Upper lobe of right lung (tissue), 1 donor: ENCODE measurements at places on chromosomes 3 and 15.

DNA sequence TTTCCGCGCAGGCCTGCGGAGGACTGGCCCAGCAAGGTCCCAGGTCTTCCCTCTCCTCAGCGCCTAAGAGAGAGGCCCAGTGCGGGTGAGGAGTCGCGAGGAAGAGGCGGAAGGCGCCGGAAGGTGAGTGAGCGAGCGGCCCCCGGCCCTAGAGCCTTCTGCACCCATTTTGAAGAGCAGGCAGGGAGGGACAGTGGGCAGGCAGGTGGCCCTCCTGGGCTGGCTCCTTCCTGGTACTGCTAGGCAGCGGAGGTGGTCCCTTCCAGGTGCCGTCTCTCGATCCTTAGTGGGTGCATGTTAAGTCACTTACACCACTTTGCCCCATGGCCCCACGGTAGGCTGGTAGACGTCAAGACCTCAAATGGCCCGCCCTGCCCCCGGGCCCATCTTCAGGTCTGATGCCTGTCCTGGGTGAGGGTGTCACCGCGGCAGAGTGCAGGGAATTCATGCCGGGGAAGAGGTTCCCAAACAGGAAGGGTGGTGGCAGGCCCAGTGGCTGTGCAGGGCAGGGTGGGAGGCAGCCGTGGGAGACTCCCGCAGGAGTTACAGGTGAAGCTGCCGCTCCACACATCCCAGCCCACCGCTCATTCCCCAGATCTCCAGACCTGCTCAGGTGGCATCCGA is 14.4 kb downstream of the PAK6 start:
- H3K36me3 ChIP-seq: no peaks in the 10 kb centered on the region
- peak overlapping the region; percentile 60 for H3K4me3 ChIP-seq
- H3K27ac ChIP-seq: peak overlapping the region; percentile 49

GRCh38 chr15:58267051-58267450 is 128.9 kb downstream of the AQP9 start:
- H3K27me3 ChIP-seq: no peaks in the 10 kb centered on the region
- no peak overlapping the region for H3K27ac ChIP-seq
- H3K36me3 ChIP-seq: no peaks in the 10 kb centered on the region
- peaks cover 5% of the 10 kb centered on the region for H3K4me1 ChIP-seq
- H3K4me3 ChIP-seq: no peak overlapping the region
- DNase-seq: no peak

DNA sequence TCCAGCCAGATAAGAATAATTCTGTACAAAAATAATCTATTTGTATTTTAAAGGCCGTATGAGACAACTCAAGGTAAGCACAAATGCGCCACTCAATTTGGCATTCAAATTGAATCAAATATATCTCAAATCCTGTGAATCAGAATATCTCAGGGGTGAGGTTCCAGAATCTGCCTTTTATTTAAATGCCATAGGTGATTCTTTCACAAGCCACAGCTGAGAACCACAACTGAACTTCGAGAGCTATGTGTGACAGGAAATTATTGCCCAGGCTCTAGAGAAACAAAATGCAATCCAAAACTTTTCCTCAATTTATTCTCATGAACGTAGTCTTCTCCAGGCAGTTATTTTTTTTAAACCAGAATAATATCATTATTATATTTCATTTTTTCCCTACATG is 11.9 kb downstream of the ATP8B4 start:
- H3K27me3 ChIP-seq: no peaks in the 10 kb centered on the region
- peak overlapping the region; percentile 52 for H3K27ac ChIP-seq
- peaks cover 4% of the 10 kb centered on the region for H3K4me1 ChIP-seq
- H3K36me3 ChIP-seq: no peaks in the 10 kb centered on the region
- H3K4me3 ChIP-seq: no peak overlapping the region

- no peak for DNase-seq
- peaks cover 18% of the 10 kb centered on the region for H3K4me1 ChIP-seq
- H3K27ac ChIP-seq: no peak overlapping the region
These were observed 88.3 kb upstream of the COL8A1 start for GRCh38 chr3:99549957-99550603.
